IMR-90 (cell line): ENCODE measurements at places on chromosomes 13 and 19. TPM values are rescaled to one million over a fixed set of nuclear protein-coding genes. Genes with fewer than 3 reads are reported as not detected.

GRCh38 chr19:52200044-52200443, 10.2 kb downstream of the PPP2R1A start:
- peak; percentile 78 for DNase-seq

- no peak for DNase-seq
Observed at GRCh38 chr13:65093357-65093756, 2136.8 kb downstream of the PCDH9 start.

GRCh38 chr13:89574077-89574476, 1773.4 kb upstream of the MIR17HG start:
- no peak for DNase-seq

- no peak for DNase-seq
Observed at GRCh38 chr13:113787694-113788093, 28.7 kb downstream of the TMEM255B start.

DNA sequence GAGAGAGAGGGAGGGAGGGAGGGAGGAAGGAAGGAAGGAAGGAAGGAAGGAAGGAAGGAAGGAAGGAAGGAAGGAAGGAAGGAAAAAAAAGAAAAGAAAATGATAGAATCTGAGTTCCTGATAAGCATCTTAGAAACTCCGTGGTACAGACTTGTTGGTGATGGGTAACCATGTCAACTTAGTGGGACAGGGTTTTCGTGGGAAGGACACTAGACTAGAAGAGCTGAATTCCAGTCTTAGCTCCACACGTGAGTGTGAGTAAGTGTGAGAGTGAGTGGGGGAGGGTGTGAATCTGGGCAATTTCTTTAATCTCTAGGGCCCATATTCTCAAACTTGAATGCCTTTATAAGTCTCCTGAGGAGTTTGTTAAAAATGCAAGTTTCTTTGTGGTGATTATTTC, 35.0 kb downstream of the PABPC3 start:
- DNase-seq = no peak

DNA sequence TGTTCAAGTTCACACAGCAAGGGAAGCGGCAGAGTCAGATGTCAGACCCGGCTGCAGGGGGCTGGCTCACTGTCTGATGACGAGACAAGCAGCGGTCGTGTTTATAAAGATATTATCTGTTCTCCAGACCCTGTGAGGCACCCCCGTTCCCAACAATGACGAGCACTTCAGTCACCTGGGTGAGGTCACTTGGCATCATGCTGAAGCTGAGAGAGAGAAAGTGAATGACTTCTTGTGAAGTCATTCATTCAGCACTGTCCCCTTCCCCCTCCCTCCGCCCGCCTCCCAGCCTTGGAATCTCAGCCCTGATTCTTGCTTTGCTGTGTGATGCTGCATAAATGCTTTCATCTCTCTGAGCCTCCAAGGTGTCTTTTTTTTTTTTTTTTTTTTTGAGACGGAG, 4.9 kb upstream of the LYPD3 start:
- peak; percentile 93 for DNase-seq

DNA sequence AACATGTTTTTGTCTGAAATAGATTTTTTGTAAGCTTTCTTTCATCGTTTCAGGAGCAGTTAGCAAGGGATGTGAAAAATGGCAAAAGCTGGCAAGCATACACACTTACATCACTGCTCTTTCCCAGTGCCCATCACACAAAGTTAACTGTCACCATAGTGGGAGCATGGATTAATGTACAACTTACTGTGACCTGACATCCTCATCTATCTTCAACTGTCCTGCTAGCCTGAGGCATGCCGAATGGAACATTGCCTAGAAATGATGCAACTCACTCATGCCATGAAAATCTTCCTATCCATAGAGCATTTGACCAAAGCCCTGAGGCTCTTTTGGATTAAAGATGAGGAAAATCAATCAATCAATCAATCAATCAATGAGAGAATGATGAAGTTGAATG, 491.7 kb upstream of the SLC10A2 start:
- DNase-seq = no peak

- peak; percentile 41 for DNase-seq
Observed at GRCh38 chr19:36605101-36605876, at the start of gene ZNF382. TSS of gene ZNF382 (plus strand) at chr19:36605313. CDS start at chr19:36609915, 4,602 bp downstream.

DNA sequence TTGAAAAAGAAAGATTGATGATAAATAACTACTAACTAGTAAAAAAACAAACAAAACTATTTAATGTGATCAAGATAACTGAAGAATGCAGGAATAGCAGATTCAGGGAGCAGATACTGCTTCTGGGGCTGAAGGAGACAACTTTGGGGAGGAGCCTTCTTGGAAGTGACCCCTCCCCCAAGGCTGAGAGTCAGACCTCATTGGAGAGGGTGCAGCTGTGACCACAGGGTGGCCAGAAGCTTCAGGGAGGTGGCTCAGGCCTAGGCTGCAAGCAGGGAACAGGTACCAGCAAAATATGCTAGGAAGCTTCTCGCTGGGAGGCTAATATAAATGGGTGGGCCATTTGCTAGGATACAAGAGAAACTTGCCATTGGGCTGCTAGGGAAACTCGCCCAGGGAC, 149.9 kb downstream of the MYO16 start:
- no peak for DNase-seq

- DNase-seq = peak; percentile 70
Observed at GRCh38 chr19:15137777-15138176, 30.6 kb downstream of the SYDE1 start.

DNA sequence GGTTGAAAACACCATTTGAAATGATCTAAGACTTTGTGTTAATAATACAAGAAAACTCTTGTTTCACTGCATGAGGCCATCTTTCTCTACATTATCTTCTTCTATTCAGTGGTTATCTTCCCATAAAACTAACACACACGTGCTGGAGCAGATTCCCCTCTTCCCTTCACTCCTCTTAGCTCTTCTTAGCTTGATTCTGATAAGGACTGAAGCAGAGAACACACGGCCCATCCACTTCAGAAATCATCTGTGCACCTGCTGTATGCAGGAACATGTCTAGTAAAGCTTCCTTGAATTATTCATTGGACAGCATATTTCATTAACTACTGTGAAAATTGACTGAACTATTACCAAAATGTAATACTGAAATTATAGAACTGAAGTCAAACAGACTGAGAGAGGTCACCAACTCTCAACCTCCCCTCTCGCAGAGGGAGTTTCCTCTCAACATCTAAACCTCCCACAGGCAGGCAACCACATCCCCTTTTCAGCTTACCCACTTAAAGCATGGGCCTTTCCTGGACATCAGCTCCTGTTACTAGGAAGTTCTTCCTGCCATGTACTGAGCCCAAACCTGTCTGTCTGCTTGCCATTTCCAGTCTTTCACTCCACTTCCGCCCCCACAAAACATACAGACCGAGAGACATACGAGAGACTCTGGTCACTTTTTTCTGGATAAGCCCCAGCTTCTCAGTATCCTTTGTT, 113.9 kb downstream of the CRYL1 start:
- DNase-seq = no peak

- no peak for DNase-seq
Observed at GRCh38 chr13:25966086-25966485, 85.7 kb downstream of the SHISA2 start.

GRCh38 chr13:53068585-53069520, 40.2 kb downstream of the OLFM4 start:
- DNase-seq = no peak

- DNase-seq = peak; percentile 19
Observed at GRCh38 chr13:110463871-110464510, 97.5 kb downstream of the RAB20 start.

DNA sequence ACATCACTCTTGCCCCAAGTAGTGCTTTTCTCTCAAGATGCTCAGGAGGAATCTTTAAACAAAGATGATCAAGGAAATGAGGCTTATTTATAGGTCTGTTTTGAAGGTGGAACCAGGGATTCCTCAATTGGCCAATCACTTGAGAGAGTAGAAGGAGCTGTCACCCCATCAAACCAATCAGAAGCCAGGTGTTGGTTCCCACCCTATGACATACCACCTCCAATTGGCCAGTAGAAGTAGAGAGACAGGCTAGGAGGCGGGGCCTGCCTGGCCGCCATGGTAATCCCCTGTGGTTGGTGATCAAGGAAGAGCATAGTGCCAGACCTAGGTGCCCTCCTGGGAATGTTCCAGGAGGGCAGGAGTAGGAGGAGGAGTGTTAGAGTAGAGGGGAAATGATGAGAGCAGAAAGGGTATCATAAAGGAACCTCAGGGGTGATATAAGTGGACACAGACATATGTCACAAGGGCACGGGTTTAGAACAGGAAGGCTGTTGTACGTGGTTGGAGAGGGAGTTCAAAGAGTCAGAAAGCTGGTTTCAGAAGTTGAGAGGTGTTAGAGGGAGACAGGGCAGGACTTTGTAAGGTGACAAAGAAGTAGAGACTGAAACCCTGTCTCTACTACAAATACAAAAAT, 10.5 kb downstream of the PMIS2 start:
- no peak for DNase-seq

GRCh38 chr13:38690231-38690630, 3.4 kb downstream of the FREM2 start:
- DNase-seq = no peak

- DNase-seq = peak; percentile 97
Observed at GRCh38 chr19:50003810-50004419, 21.3 kb downstream of the VRK3 start.

Gene ZNF837
- 0.54 and 0.56 TPM in 2 replicates for total RNA-seq

Gene MUC16
- total RNA-seq = not detected in 2 replicates

Gene WIZ
- 0.90 and 1.1 TPM in 2 replicates for total RNA-seq

Gene TNNI3
- not detected in 2 replicates for total RNA-seq

Gene KLK8
- not detected in 2 replicates for total RNA-seq

Gene PRR36
- not detected in 2 replicates for total RNA-seq

Gene ATP4A
- not detected in 2 replicates for total RNA-seq

Gene CDADC1
- 0.54 and 0.83 TPM in 2 replicates for total RNA-seq

Gene MAB21L1
- 0.72 and 0.83 TPM in 2 replicates for total RNA-seq
